ENCODE measurements at places on chromosomes 11 and 22.
A peak's percentile ranks its signal among the peaks of the same experiment; 100 is the strongest.

- no peak for DNase-seq
Observed at GRCh38 chr22:24482575-24482974, 12.6 kb upstream of the UPB1 start.

DNA sequence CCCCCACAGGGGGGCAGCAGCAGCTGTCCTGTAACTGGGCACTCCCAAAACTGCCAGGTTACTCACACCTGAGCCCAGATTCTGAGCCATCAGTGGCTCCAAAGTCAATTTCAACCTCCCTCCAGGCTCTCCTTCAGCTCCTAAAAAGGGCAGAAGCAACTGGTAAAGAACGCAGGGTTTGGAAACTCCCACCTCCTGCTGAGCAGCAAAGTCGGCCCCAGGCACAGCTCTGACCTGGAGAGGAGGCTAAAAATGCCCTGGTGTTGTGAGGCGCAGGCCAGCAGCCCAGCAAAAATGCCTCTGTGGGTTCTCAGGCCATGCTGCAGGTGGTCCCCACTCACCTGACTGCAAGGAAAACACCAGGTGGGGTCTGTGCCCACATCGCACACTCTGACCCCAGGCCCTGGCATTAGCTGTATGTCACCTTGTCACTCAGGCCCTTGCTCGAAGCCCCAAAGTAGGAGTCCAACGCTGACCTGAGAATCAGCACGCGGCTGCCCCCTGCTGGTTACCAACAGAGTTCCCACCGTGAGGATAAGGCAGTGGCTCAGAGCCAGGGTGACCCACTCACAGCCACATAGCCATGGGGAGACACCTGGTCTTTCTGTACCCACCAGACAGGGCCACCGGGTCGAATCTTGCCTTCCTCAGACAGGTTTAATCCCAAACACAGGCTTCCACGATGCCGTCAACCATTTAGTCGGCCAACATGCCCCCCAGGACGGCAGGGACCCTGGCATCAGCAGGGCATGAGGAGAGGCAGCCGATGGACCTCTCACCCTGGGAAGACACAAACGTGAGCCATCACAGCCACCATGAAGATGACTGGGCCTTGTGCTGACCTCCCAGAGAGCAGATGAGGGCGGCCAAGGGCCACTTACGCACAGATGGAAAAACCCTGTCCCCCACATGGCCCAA, 11.1 kb downstream of the POLR3H start:
- DNase-seq = peak; percentile 67

DNA sequence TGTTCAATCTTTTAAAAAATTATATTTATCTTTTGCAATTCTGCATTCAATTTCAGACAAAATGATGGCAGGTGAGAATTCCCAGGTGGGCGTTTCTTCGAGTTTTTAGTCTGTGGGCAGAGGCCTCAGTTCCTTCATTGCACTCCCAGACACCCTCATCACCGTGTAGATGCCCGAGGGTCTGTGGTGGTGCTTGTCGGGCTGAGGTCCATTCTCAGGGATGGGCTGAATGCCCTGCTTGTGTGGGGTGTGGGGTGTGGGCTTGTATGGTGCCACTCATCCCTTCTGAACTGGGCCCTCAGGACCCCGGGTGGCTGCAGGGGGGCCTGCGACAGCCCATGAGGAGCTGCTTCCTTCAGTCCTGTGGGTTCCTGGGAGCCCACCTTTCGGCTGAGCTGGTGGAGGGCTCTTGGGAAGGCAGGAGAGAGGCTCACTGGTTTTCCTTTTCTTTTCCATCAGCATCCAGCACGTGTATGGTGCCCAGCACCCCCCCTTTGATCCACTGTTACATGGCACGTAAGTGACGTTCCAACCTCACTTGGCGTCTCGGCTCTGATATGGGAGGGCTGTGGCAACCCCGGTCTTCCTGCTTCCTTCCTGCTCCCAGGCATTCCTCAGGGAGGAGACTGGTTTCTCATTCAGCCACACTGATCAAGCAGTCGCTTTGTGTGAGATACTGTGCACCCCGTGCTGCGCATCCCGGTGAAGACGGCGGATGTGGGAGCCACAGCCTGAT, 29.8 kb downstream of the TBC1D22A start:
- DNase-seq = no peak

- no peak for DNase-seq
Observed at GRCh38 chr11:117621226-117621625, 175.8 kb downstream of the DSCAML1 start.

DNA sequence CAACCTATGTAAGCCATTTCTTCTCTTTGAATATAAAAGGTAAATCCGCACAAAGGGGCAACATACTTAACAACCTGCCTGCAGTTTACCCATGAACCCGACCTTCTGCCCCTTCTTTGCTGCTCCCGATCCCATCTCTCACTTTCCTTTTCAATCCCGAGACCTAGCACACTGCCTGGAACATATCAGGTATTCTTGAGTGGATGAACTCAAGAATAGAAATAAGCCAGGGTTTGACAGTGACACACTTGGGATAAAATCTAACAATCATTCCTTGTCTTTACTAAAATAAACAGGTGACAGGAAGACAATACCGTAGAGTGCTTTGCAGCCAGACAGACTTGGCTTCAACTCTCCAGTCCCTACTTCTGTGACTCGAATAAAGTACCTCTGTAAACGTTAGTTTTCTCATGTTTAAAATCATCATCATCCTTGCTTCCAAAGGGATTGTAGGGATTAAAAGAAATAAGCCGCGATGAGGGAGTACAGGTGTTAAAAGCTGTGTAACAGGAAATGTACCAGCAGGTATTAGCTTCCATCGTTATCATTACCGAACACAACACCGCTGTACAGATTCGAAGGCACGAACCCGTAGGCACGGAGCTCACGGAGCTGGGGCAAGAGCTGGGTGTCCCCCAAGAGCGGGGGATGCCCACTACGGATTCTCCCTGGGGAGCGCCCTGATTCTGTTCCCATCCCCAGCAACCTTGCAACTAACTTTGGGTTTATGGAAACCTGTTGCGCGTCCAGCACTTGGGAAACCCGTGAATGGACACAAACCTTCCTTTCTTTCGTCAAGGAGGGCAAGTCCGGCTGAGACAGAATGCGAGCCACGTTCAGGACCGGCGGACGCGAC, 720 bp downstream of the UFD1 start:
- DNase-seq = no peak

GRCh38 chr11:58395581-58395980, 11.1 kb downstream of the OR5B3 start:
- no peak for DNase-seq

DNA sequence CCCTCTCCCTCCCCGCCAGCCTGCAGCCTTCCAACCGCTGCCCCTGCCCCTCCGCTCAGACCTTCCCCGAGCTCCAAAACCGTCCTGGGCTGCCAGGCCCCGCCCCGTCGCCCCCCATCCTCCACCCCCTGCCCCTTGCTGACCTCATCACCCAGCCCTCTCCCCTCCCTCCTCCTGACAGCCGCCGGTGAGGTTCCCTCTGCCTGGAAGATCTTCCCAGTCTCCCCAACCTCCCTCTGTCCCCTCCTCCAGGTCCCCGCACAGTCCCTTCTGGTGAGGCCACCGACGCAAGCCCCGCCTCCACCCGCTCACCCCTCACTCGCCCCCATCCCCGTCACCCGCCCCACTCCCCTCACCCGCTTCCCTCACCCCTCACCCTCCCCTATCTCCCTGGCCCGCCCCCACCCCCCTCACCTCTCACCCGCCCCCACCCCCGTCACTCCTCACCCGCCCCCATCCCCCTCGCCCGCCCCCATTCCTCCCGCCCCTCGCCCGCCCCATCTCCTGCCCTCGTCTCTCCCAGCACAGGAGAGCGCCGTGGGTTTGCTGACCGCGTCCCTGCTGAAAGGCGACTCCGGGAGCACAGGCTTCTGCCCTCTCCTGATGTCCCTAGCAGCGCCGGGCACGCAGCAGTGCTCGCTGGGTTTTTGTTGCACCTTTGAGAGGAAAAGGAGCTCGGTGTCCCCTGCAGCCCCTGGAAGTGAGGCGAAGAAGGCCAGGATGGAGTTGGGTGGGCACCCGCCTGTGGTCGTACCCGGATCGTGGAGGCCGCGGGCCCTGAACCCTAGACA, 16.4 kb upstream of the UPK3A start:
- DNase-seq = no peak

DNA sequence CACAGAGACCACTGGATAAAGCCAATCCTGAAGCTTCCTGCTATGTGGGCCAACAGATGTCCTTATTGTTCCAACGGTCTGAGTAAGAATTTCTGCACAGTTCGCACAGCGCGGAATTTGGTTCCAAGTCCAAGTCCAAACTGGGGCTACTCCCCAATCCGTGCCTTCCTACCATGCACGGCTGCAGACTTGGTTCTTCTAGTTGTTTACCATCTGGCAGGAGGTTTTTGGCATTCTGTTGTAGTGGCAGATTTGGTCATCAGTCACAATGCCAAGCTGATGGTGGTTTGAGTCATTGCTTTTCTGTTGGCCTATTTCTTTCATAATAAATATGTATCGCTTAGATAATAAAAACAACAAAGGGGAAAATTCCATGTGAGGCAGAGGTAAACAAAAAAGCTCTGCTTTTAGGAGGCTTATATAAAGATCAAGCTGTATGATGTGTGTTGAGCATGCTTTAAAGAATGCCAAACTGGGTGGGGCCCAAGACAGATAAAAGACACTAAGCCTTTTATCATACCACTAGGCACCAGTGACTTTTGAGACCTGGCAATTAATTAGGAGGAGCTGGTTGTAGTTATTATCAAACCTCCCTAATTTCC, 52.5 kb upstream of the SYN3 start:
- no peak for DNase-seq

GRCh38 chr22:36334081-36334820, 53.5 kb downstream of the MYH9 start:
- DNase-seq = no peak

DNA sequence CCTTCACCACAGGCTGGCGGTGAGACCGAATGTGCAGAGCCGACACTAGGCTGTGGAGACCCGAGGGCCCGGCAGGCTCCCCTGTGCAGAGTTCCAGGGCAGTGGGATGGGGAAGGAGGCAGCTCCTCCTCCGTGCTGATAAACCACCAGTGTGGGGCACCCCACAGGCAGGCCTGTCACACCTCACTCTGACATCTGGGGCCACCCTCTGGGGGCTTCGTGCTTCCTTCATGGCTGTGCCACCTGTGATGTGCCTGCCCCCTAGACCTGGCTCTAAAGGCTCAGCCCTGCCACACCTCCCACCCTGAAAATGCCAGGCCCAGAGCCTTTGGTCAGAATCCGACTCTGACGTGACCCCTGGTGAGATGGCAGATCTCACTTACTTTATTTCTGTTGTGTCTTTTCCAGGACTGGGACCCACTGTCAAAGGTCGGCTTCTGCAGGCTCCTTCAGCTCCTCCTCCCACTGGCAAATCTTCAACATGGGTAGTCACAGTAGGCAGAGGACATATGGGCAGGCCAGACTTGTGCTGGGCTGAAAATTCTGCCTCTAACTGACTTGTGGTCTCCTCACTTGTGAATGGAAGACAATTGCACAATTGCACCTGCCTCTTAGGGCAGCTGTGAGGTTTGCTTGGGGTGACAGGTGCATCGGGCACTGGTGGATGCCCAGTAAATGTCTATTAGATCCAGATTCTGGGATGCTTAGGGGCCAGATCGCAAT, 46.2 kb upstream of the TSKU start:
- no peak for DNase-seq
